ENCODE measurements at places on chromosomes 5 and 9.

GRCh38 chr5:179192891-179193470 is 132.8 kb downstream of the ZNF354C start:
- no peak for DNase-seq

GRCh38 chr5:4361753-4362152 is 766.1 kb downstream of the IRX1 start:
- DNase-seq, result no peak

DNA sequence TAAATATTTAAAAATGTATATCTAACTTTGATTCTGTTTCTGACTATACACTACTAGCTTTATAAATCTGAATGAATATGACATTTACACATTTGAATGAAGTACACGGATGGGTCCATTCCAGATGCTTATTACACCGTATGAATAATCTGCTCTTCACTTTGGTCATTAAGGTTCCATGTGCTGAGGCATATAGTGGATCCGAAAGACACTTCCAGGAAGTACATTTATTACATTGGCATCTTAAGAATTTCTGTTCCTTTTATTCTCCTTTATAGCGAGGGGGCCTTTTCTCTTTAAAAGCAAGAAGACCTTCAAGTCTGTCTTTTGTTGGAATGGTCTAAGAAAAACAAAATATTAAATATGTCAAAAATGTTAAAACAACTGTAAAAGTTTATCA is 147.6 kb downstream of the AUH start:
- no peak for DNase-seq

GRCh38 chr9:88224938-88225337 is 86.7 kb upstream of the SPATA31C2 start:
- no peak for DNase-seq

GRCh38 chr5:76720988-76721569 is 5.2 kb downstream of the F2R start:
- no peak for DNase-seq

DNA sequence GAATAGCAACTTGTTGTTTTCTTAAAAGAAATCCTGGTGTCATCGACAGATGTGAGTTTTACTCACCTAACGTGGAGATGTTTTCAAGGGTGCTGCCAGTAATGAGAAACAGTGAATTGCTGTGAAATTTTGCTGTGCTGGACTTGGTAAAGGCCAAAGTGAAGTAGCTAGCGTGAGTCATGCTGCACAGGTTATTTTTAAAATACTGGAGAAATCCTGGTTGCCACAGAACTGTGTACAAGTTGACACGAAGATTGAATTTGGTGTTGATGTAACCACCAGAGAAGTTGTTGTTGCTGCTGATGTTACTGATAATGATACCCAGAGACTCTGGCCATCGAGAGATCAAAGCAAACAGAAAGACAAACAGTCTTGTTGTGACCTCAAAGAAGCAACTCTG is 187.9 kb upstream of the NFIL3 start:
- DNase-seq, result no peak

DNA sequence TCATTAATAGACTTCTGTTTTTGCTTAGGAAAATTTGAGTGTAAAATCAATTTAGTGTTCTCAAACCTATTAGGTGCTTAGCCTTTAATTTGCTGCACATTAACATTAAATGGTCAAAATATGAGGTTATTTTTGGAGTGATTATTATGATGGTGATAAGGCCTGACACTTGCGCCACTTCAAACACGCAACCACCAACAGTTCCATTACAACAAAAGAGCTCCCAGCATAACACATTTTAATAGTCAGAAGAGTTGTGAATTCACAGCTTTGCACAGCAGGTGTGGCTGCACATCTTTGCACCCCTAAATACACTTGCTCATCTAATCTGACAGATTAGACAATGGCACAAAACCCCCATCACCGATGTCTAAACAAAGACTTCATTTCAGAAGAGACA is 940.7 kb downstream of the NR2F1-AS1 start:
- DNase-seq, result no peak

DNA sequence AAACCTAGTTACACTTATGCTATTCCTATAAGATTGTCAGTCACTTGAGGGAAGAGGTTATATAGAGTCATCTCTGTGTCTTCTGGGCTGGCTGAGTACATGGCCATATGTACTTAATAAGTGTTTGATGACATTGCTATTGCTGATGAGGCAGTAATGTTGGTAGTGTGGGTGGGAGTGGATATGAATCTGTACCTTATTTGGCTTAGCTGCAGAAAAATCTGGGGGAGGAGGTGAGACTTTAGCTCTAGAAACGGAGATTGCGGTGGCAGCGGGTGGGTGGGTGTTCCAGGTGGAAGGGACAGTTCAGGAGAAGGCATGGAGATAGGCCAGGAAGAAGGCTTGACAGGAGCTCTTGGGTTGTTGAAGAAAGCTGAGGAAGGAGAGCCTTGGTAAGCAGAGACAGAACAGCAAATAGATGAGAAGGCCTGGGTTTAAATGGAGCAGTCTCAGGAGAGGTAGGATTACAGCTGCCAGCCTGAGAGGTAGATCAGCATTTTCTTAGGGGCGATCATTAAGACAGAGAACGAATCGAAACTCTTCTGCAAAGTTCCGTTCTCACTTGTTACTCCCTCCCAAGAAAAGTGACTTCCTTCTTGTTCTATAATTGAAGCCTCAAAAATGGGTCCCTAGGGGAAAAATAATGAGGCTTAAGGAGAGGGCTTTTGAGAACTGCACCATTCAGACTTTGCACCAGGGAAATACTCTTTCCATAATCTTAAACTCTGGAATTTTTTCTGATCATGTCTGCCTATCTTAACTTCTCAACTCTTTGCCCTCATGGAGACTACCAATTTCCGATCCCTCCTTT is 160.5 kb downstream of the UNC13B start:
- no peak for DNase-seq

GRCh38 chr9:77751341-77752091 is 103.4 kb upstream of the GNA14 start:
- DNase-seq, result no peak

DNA sequence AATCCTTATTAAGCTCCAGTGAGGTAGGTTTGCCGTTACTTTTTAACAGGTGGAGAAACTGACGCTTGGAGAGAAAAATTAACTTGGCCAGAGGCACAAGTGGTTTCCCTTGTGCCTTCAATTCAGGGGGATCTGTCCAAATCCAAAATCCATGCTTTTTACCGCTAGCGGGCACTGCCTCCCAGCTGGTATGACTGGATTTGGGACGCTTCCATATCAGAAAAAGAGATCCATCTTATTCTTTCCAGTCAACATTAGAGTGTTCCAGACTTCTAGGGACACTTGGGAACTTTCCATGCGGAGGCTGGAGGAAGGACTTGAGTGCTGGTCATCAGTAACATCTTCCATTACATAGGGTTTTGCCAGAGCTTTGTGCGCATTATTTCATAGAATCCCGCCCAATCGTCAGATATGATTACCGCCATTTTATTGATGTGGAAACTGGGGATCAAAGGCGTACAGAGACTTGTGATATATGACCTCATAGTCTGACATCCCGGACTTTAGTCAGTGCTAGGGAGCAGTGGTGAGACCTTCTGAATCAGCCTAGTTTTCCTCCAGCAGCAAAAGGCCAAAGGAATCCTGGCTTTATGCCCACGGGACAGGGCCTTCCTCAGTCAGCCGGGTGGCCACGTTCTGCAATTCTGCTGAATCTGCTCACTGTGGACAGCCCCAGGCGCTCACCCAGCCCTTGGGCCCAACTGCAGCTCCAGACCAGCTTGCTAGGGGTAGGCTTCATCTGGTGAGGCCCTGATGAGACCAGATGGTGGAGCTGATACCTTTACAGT is 1.1 kb upstream of the GNPDA1 start:
- no peak for DNase-seq

DNA sequence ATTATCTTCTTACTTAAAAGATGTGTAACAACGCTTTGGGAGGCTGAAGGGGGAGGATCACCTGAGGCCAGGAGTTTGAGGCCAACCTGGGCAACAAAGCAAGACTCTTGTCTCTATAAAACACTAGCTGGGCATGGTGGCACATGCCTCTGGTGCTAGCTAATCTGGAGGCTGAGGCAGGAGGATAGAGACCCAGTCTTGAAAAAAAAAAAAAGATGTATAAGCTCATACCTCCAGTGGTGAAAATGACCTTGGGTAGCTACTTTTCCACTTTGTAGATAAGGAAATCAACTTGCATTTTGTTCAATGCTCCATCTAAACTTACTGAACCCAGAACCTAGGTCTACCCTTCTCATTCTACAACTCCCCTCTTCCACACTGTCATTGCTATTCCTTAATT is 16.6 kb downstream of the ARRDC3 start:
- no peak for DNase-seq

DNA sequence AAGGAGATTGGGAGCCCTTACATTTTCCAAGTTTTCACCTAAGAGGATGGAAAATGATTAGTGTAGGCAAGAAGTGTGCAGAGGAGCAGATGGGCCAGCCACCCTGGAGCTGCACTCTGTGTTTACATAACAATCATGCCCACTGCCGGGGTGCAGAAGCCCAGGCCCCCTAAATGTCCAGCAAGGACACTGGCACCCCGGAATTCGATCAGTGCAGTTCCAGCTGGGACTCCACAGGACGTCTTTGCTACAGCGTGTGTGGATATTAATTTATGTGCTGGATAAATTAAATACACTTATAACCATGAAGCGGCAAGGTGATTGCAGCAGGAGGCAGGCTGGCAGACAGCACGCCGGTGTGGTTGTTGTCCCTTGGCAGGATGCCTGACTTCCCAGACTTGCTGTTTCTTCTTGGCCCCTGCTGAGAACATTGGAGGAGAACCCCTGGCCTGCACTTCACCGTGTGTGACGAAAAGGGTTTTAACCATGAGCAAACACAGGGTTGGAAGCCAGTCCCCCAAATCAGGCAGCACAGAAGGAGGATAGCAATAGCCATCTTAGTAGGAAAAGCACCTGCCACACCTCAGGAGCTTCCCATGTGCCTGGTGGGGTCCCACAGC is 73.7 kb downstream of the GADD45G start:
- no peak for DNase-seq
